ENCODE measurements at places on chromosomes 16 and 17.

GRCh38 chr16:50957056-50957455 is 194.0 kb downstream of the SALL1 start:
- no peak overlapping the region for H3K27ac ChIP-seq
- DNase-seq, result no peak
- no peaks in the 10 kb centered on the region for H3K36me3 ChIP-seq

DNA sequence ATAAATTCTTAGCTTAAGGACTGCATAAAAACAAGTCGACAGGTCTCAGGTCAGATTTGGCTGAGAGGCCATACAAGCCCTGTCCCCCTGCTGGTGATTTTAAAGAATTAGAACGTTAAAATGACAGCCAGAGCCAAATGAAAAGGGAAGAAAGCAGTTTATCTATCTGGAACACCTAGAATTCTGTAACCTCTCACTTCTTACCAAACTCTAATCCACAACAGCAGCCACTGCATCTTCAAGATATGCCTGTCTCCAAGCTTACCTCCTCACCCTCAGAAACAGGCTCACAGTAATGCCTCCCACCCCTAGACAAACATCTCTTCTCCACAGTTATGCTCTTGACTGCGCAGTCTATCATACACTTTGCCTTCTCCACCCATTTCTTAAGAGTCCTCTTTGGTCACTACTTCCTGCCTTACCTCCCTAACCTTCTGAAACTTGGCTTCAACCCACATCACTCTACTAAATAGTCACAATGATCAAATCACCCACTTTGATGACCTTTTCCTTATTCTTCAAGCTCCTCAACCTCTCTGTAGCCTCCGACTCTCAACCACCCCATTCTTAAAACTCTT is 14.2 kb downstream of the ANKFY1 start:
- H3K27me3 ChIP-seq, result no peaks in the 10 kb centered on the region
- H3K36me3 ChIP-seq, result no peaks in the 10 kb centered on the region
- H3K4me1 ChIP-seq, result peaks cover 31% of the 10 kb centered on the region
- peak; percentile 26 for DNase-seq
- no peak overlapping the region for H3K27ac ChIP-seq

DNA sequence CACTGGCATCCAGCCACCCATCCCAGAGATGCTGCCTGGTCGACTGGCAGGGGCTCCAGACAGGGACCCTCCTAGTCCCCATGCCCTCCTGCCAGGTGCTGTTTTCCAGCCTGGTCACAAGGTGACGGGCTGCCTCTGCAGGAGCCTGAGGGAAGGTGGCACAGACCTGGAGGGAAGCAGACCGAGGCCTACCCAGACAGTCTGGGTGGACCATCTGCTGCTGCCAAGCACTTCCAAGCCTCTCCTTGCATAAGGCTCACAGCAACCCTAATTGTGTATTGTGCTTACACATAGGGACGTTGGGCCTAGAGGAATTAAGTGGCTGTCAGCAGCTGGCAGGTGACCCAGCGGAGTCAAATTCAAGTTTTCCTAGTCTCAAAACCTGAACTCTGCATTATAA is 90.1 kb upstream of the KCNJ18 start:
- no peaks in the 10 kb centered on the region for H3K36me3 ChIP-seq
- H3K27me3 ChIP-seq, result no peaks in the 10 kb centered on the region
- no peaks in the 10 kb centered on the region for H3K4me1 ChIP-seq
- H3K27ac ChIP-seq, result no peak overlapping the region
- no peak overlapping the region for H3K4me3 ChIP-seq
- DNase-seq, result no peak

- H3K27ac ChIP-seq, result no peak overlapping the region
- no peaks in the 10 kb centered on the region for H3K4me1 ChIP-seq
- no peaks in the 10 kb centered on the region for H3K27me3 ChIP-seq
- H3K4me3 ChIP-seq, result no peak overlapping the region
- no peak for DNase-seq
These were observed 588.5 kb upstream of the HSBP1 start for GRCh38 chr16:83219285-83219684.

DNA sequence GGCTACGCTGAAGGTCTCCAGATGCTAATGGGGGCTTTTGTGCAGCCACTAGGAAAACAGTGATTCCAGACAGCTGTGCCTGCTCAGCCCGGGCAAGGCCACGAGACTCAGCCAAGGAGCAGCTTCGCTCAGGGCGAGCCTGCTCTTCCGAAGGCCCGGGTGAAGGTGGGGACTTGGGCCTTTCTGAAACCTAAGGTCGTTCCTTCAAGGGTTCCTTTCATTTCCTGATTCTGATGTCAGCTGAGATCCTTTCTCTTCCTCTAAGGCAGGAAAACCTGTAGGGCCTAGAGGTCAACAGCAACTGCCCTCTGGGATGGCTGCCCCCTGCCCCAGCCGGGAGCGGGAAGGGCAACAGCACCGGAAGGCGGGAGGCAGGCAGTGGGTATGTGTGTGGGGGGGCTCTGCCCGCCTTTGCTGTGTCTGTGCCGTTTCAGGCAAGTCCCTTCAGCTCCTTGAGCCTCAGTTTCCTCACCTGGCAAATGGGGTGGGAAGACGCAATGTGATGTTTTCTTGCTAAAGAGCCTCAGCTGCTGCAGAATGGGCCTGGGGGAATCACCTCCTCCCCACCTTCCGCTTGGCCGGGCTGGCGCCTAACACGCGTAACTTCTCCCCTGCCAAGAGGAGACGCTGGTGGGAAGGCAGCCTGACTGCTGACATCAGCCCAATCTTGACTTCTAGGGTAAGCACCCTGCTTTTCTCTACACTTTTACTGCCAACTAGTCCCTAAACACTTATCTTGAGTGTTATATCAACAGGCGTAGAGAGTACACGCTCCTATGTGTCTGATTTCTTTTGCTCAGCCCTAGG is 32.8 kb downstream of the IRF8 start:
- no peak for DNase-seq
- peaks cover 21% of the 10 kb centered on the region for H3K4me1 ChIP-seq
- H3K27me3 ChIP-seq, result no peaks in the 10 kb centered on the region
- H3K4me3 ChIP-seq, result no peak overlapping the region

- no peaks in the 10 kb centered on the region for H3K36me3 ChIP-seq
- H3K4me1 ChIP-seq, result no peaks in the 10 kb centered on the region
- H3K27ac ChIP-seq, result no peak overlapping the region
- H3K27me3 ChIP-seq, result no peaks in the 10 kb centered on the region
- DNase-seq, result no peak
These were observed 133.2 kb upstream of the SOX9 start for GRCh38 chr17:71987634-71988033.

- no peak for DNase-seq
- H3K27ac ChIP-seq, result no peak overlapping the region
- H3K4me1 ChIP-seq, result no peaks in the 10 kb centered on the region
- H3K4me3 ChIP-seq, result no peak overlapping the region
- no peaks in the 10 kb centered on the region for H3K27me3 ChIP-seq
These were observed 140.6 kb downstream of the RAB11FIP4 start for GRCh38 chr17:31532081-31532480.

- H3K27ac ChIP-seq, result no peak overlapping the region
- H3K36me3 ChIP-seq, result no peaks in the 10 kb centered on the region
- DNase-seq, result no peak
- H3K4me3 ChIP-seq, result no peak overlapping the region
These were observed 2204.8 kb downstream of the TP53TG3F start for GRCh38 chr16:35664091-35664693.

- no peaks in the 10 kb centered on the region for H3K36me3 ChIP-seq
- no peak overlapping the region for H3K4me3 ChIP-seq
- H3K27me3 ChIP-seq, result no peaks in the 10 kb centered on the region
- DNase-seq, result no peak
- H3K4me1 ChIP-seq, result no peaks in the 10 kb centered on the region
These were observed 98.9 kb downstream of the SOCS1 start for GRCh38 chr16:11157143-11157542.

DNA sequence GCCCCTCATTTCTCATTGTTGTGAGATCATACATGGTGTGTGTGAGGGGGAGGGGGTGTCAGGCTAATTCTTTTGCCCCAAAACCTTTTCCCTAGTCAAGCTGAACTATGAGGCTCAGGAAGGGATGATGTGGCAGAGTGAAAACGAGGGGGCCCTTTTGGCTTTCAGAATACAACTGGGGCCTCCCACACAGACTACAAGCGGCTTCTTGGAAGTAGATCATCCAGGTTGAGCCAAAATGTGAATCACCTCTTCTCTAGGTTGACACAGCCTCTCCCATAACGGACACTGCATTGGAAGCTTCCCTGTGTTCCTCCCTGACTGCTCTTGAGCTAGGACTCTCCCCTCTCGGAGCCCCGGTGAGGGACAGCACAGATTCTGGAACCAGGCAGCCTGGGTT is 2.3 kb upstream of the ALKBH5 start:
- H3K36me3 ChIP-seq, result no peaks in the 10 kb centered on the region
- H3K27me3 ChIP-seq, result no peaks in the 10 kb centered on the region
- DNase-seq, result no peak
- peak overlapping the region; percentile 96 for H3K27ac ChIP-seq
- peaks cover 3% of the 10 kb centered on the region for H3K4me1 ChIP-seq
